Naive thymus-derived CD8-positive, alpha-beta T cell (primary cell): ENCODE measurements at places on chromosomes 12 and 14. TPM values are rescaled to one million over a fixed set of nuclear protein-coding genes. Genes with fewer than 3 reads are reported as not detected.

PTHLH gene
- total RNA-seq, result not detected

- H3K36me3 ChIP-seq, result no peaks in the 10 kb centered on the region
- H3K27me3 ChIP-seq, result no peaks in the 10 kb centered on the region
- H3K27ac ChIP-seq, result no peak overlapping the region
- peaks cover 6% of the 10 kb centered on the region for H3K4me1 ChIP-seq
Observed at GRCh38 chr12:80056845-80057244, 42.5 kb upstream of the OTOGL start.

DNA sequence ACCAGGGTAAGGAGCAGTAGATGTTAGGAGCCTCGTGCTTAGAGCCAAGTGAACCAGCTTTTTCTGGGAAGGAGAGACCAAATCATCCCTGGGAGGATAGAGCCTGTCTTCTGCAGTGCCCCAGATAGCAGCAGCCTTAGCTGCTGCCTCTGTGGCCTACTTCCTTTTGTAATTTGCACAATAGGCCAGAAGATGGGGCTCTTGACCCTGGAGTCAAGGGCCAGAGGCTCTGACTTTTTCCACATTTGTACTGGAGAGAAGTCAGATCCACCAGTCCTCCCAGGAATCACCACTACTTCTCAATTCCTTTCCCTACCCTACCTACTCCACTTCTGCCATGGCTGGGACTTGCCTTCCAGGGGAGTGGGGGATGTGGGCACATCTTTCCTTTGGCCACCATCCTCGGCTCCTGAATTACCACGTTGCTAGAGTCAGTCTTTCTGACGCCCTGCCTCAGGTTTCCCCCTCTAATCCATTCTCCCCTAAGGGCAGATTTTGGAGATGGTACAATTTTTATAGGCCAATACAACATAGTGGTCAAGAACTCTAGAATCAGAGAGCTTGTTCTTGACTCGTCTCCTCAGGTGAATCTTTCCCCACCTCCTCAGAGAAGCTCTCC lies 3.3 kb upstream of the SLC4A8 start:
- H3K27ac ChIP-seq, result no peak overlapping the region
- no peaks in the 10 kb centered on the region for H3K27me3 ChIP-seq
- H3K36me3 ChIP-seq, result no peaks in the 10 kb centered on the region
- no peak overlapping the region for H3K4me3 ChIP-seq

GRCh38 chr14:99879401-99880295 lies 86.4 kb downstream of the EML1 start:
- H3K27me3 ChIP-seq, result peaks cover 24% of the 10 kb centered on the region
- H3K27ac ChIP-seq, result no peak overlapping the region
- no peak for DNase-seq
- no peaks in the 10 kb centered on the region for H3K36me3 ChIP-seq

- peak within 1 kb of the TSS; percentile 99 for H3K4me3 ChIP-seq
- DNase-seq, result peak; percentile 85
- H3K27ac ChIP-seq, result peak within 1 kb of the TSS; percentile 100
- H3K4me1 ChIP-seq, result peaks cover 68% of the 10 kb centered on the region
- peaks cover 22% of the 10 kb centered on the region for H3K36me3 ChIP-seq
Observed at GRCh38 chr12:70242695-70243509, at the start of gene CNOT2. Gene CNOT2, plus strand, starts transcription at chr12:70243433. Its CDS starts 34,794 bp downstream, at chr12:70278227.

RAD9B gene
- total RNA-seq, result 2.7 TPM

DNA sequence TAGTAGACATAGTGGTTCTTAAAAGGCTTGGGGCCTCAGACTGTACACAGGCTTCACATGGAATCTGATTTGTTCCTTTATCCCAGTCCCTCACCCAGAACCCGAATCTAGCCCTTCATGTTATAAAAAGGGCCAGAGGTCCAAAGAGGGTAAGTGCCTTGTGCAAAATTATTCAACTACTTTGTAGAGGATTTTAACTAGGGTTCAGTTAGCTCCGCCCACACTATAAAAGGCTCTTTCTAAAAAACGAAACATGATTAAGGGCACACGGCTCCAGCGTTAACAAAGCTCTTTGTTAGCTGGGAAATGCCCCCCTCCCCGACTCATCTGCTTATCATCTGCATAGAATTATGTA lies 3.2 kb upstream of the SOCS2 start:
- peak overlapping the region; percentile 76 for H3K27ac ChIP-seq
- H3K4me3 ChIP-seq, result peak overlapping the region; percentile 89

GRCh38 chr14:43981135-43981768 lies 525.8 kb downstream of the FSCB start:
- H3K4me3 ChIP-seq, result no peak overlapping the region
- H3K27me3 ChIP-seq, result no peaks in the 10 kb centered on the region
- H3K4me1 ChIP-seq, result no peaks in the 10 kb centered on the region
- H3K27ac ChIP-seq, result no peak overlapping the region
- H3K36me3 ChIP-seq, result no peaks in the 10 kb centered on the region
- no peak for DNase-seq

DNA sequence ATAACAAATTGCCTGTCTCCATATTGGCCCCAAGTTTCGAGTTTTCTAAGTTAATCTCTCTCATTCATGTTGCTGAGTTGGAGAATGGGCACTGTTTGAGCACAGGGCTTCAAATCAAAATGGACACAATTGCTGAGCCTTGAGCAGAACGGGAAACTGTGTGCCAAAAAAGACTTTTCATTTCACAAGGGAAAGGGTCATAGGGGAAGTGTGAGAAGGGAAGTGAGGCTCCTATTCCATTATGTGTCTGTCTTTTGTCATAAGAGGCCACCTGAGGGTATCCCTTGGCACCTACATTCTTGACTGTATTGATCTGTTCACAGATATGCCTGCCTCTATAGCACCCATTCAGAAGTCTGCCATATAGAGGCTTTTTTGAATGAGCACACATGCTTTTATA lies 59.1 kb downstream of the TTLL5 start:
- H3K4me3 ChIP-seq, result no peak overlapping the region
- H3K4me1 ChIP-seq, result peaks cover 1% of the 10 kb centered on the region
- H3K36me3 ChIP-seq, result peaks cover 12% of the 10 kb centered on the region

DNA sequence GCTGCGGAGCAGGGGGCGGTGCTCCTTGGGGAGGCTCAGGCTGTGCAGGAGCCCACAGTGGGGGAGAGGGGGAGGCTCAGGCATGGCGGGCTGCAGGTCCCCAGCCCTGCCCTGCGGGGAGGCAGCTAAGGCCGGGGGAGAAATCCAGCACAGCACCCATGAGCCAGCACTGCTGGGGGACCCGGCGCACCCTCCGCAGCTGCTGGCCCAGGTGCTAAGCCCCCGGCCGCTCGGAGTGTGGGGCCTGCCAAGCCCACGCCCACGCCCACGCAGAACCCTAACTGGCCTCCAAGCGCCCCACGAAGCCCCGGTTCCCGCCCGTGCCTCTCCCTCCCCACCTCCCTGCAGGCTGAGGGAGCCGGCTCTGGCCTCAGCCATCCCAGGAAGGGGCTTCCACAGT lies 145.6 kb upstream of the SEL1L start:
- H3K4me1 ChIP-seq, result no peaks in the 10 kb centered on the region
- H3K27me3 ChIP-seq, result peaks cover 5% of the 10 kb centered on the region
- H3K27ac ChIP-seq, result no peak overlapping the region
- H3K36me3 ChIP-seq, result no peaks in the 10 kb centered on the region
- DNase-seq, result no peak

- DNase-seq, result no peak
- H3K4me3 ChIP-seq, result no peak overlapping the region
- peaks cover 5% of the 10 kb centered on the region for H3K36me3 ChIP-seq
Observed at GRCh38 chr14:92481811-92482555, 31.6 kb upstream of the RIN3 start.

DNA sequence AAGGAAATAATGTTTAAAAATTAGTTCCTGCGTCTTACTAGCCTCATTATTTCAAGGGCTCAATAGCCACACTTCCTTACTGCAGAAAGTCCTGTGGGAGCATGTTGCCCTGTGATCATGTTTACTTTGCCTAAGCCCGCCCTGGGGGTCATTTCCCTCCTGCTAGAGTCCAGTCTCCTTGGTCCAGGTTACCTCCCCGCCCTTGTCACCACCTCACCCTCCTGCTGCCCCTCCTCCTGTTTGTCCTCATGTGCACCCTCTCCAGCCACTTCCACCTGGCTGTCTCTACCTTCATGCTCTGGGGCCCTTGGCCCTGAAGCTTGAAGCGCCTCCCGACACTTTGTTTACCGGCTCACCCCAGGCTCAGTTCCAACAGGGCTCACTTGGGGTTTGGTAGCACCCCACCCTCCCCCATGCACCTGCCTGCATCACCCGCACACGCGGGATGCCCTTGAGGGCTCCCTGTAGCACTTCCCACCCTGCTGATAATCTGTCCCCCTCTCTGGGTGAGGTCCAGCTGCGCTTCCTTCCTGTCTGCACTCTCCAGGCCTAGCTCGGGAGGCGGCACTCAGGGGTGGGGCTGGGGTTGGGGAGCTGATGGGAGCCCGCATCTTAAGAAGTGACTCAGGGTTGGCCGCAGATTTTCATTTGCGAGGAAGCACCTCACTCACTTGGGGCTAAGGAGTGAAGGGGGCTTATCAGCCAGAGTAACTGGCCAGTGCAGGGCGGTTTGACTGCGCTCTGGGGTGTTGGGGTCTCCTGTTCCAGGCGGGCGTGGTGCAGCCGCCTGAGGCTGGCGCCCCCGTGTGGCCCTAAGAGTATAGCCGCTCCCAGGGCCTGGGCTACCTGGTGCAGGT lies 40.1 kb downstream of the SMIM41 start:
- H3K4me1 ChIP-seq, result peaks cover 24% of the 10 kb centered on the region
- DNase-seq, result peak; percentile 23
- H3K27me3 ChIP-seq, result peaks cover 4% of the 10 kb centered on the region
- H3K36me3 ChIP-seq, result no peaks in the 10 kb centered on the region

DNA sequence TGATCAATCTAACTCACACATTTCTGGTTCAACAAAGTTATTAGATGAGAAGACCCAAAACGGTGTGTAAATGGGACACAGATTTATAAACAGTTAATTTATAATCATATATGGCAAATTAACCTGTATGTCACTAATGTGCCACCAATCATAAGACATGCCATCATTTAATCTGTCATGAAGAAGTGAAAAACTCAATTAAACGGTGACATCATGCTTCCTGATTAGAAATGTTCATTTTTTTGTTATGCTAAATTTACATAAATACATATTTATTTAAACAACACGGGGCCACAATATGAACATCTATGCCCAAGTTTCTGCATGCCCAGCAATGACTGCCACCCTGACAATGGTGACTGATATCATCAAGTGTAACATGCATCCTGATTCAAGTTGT lies 164.1 kb upstream of the EEA1 start:
- H3K4me1 ChIP-seq, result peaks cover 9% of the 10 kb centered on the region
- no peaks in the 10 kb centered on the region for H3K36me3 ChIP-seq
- peaks cover 6% of the 10 kb centered on the region for H3K27me3 ChIP-seq
- H3K27ac ChIP-seq, result no peak overlapping the region

RPS6KA5 gene
- total RNA-seq, result 18.4 TPM

DNA sequence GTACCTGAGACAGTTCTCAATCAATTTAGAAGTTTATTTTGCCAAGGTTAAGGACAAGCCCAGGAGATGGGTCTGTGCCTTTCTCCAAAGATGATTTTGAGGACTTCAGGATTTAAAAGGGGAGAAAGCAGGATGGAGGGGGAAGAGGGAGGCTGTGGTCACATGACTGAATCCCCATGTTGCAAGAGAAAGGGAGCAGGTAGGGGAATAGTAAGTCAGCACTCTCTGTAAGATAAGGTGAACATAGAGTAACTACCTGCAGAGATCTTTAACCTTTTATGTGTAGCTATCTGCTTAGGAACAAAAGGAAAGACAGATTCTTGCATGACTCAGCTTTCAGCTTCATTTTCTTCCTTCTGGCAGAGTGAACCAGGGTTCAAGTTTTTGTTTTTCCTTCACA lies 25.9 kb downstream of the DGLUCY start:
- peak overlapping the region; percentile 37 for H3K27ac ChIP-seq
- no peak for DNase-seq
- H3K4me3 ChIP-seq, result no peak overlapping the region
- no peaks in the 10 kb centered on the region for H3K27me3 ChIP-seq
- no peaks in the 10 kb centered on the region for H3K36me3 ChIP-seq

- DNase-seq, result no peak
- H3K27ac ChIP-seq, result peak overlapping the region; percentile 96
- peaks cover 53% of the 10 kb centered on the region for H3K4me1 ChIP-seq
Observed at GRCh38 chr14:45083617-45083975, 320 bp upstream of the PRPF39 start.

GRCh38 chr14:21263284-21264024 lies 5.8 kb downstream of the HNRNPC start:
- H3K27ac ChIP-seq, result peak overlapping the region; percentile 73
- no peaks in the 10 kb centered on the region for H3K27me3 ChIP-seq
- peak overlapping the region; percentile 76 for H3K4me3 ChIP-seq
- H3K36me3 ChIP-seq, result no peaks in the 10 kb centered on the region

GRCh38 chr14:61347826-61348443 lies 26.6 kb downstream of the PRKCH start:
- H3K36me3 ChIP-seq, result peaks cover 13% of the 10 kb centered on the region
- peak overlapping the region; percentile 76 for H3K4me3 ChIP-seq
- no peaks in the 10 kb centered on the region for H3K27me3 ChIP-seq
- peaks cover 95% of the 10 kb centered on the region for H3K4me1 ChIP-seq
- peak overlapping the region; percentile 98 for H3K27ac ChIP-seq

GRCh38 chr14:24959791-24960331 lies 90.1 kb downstream of the STXBP6 start:
- H3K27ac ChIP-seq, result no peak overlapping the region
- no peak for DNase-seq
- peaks cover 11% of the 10 kb centered on the region for H3K27me3 ChIP-seq
- no peak overlapping the region for H3K4me3 ChIP-seq
- H3K36me3 ChIP-seq, result no peaks in the 10 kb centered on the region
- no peaks in the 10 kb centered on the region for H3K4me1 ChIP-seq

DNA sequence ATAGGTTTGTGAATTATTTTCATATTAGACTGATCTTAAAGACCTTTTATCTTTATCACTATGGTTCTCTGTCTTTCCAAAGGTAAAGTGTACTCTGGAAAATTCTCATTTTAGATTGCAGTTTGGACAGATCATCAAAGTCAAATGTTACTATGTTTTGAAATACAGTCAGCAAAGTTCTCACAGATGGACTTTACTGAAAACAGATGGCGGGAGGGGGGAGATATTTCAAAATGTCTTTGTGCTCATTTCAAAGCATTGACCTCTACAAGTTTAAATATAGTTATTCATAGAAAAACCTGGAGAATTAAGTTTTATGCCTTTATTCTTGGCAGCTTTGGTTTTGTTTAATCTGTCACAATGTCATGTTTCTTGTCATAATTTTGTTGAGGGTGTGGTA lies 51.8 kb upstream of the LRTM2 start:
- no peak for DNase-seq
- no peaks in the 10 kb centered on the region for H3K36me3 ChIP-seq
- H3K4me3 ChIP-seq, result no peak overlapping the region

MANSC1 gene
- 0.34 TPM for total RNA-seq

DNA sequence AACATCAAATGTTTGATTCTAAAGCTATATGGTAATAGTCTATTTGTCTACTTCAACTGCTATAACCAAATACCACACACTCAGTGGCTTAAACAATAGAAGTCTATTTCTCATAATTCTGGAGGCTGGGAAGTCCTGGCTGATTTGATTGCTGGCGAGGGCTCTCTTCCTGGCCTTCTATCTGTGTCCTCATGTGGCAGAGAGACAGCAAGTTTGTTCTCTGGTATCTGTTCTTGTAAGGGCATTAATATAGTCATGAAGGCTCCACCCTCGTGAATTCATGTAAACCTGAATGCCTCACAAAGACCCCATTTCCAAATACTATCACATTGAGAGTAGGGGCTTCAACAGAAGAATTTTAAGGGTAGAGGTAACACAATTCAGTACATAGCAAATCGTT lies 34.1 kb downstream of the TRMT5 start:
- H3K4me1 ChIP-seq, result no peaks in the 10 kb centered on the region
- H3K4me3 ChIP-seq, result no peak overlapping the region
- H3K27me3 ChIP-seq, result no peaks in the 10 kb centered on the region
- H3K27ac ChIP-seq, result no peak overlapping the region
- DNase-seq, result no peak
- peaks cover 18% of the 10 kb centered on the region for H3K36me3 ChIP-seq
